Esophagus mucosa (tissue), 1 donor: ENCODE measurements at places on chromosomes 7 and 10. TPM values are rescaled to one million over a fixed set of nuclear protein-coding genes. Genes with fewer than 3 reads are reported as not detected.
A peak's percentile ranks its signal among the peaks of the same experiment; 100 is the strongest.

The CPN1 gene
- total RNA-seq: not detected

The VAX1 gene
- total RNA-seq: 0.12 TPM

The TAS2R3 gene
- total RNA-seq: 0.96 TPM

The SFRP5 gene
- total RNA-seq: not detected

The HIPK2 gene
- total RNA-seq: 39.5 TPM

The HUS1 gene
- total RNA-seq: 20.0 TPM

The INHBA gene
- 0.84 TPM for total RNA-seq

GRCh38 chr7:1651891-1652290, 18.2 kb upstream of the ELFN1 start:
- ATAC-seq: no peak

GRCh38 chr10:12042409-12042796, 206 bp downstream of the UPF2 start:
- peak; percentile 18 for ATAC-seq

- no peak for ATAC-seq
Measured at GRCh38 chr10:86342111-86342863, 24.3 kb downstream of the GRID1 start.

- no peak for ATAC-seq
Measured at GRCh38 chr7:90879924-90880323, 283.8 kb downstream of the CDK14 start.

- no peak for ATAC-seq
Measured at GRCh38 chr10:110914431-110914830, 4.5 kb downstream of the BBIP1 start.

- no peak for ATAC-seq
Measured at GRCh38 chr7:134720091-134720935, 59.1 kb upstream of the CALD1 start.

DNA sequence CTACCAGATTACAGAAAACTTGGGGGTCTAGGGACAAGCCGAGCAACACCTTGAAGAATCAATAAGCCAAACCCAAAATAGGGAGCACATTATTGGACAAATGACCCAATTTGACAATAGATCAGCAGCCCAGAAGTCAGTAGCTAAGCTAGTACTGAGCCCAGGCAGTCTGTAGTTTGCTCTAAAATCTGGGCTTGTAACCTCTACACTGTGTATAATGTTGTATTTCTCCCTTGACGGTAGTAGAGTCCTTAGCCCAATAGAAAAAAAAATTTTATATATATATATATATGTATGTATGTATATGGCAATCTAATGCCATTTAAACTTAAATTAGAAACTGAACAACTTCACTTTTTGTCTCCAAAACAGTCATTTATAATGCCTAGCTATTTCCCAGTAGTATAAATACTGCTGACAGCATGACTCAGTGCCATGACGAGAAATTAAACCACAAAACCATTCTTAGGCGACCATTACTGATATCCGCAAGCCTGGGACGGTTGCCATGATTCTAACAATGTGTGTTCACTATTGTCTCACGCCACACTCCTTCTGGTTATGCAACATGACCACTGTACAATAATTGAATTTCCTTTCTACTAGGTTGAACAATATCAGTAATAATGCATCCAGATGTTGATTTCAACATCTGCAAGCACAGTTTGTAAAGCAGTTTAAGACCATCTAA, 110.5 kb downstream of the IPMK start:
- peak; percentile 79 for ATAC-seq

- no peak for ATAC-seq
Measured at GRCh38 chr7:155983176-155983815, 171.0 kb upstream of the SHH start.

DNA sequence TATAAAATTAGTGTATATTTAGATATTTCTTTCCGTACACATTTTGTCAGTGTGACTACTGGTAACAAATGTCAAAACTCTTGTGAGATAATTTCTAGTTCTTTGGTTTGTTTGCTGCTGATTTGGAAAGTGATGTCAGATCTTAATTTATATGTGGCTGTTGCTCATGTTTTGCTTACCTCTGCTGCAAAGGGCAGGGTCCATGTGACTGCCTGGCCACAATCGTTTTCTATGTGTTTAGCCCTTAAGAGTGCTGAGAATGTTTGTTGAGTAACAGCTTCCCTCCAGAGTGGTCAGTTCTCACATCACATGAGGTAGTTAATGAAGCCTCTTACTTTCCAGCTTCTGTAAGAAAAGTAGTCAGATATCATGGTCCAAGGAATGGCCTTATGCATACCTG, 4.2 kb downstream of the NRBF2 start:
- ATAC-seq: no peak

DNA sequence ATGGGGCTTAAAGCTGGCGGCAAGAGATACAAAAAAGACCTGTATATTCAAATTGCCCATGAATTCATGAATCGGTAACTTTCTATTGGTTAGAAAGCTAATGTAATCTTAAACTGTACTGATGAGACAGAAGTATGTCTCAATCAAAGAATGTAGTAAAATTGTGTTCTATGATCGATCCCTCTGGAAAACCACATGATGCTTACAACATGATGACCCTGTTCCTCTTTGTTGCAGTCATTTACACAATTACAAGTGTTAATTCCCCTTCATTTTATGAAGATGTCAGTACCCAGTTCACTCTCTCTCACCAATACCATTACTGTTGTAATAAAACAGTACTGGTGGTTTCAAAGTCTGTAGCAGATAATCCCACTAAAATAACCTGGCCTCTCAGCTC, 10.1 kb downstream of the KIF5B start:
- no peak for ATAC-seq

GRCh38 chr7:25820432-25821040, 331.5 kb upstream of the NFE2L3 start:
- ATAC-seq: no peak

DNA sequence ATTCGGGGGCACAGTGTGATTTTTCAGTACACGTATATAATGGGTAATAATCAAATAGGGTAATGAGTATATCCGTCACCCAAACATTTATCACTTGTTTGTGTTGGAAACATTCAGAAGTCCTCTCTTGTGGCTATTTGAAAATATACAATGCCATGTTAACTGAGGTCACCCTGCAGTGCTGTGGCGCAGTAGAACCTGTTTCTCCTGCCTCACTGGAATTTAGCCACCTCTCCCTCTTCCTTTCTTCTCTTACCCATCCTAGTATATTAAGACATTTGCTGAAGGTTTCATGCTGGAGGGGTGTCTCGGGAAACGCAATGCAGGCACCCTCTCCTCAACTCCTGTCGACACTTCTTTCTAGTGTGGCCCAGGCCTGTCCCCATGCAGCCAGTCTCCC, 425.3 kb upstream of the MKI67 start:
- no peak for ATAC-seq

- no peak for ATAC-seq
Measured at GRCh38 chr7:134865001-134865845, 85.8 kb downstream of the CALD1 start.

DNA sequence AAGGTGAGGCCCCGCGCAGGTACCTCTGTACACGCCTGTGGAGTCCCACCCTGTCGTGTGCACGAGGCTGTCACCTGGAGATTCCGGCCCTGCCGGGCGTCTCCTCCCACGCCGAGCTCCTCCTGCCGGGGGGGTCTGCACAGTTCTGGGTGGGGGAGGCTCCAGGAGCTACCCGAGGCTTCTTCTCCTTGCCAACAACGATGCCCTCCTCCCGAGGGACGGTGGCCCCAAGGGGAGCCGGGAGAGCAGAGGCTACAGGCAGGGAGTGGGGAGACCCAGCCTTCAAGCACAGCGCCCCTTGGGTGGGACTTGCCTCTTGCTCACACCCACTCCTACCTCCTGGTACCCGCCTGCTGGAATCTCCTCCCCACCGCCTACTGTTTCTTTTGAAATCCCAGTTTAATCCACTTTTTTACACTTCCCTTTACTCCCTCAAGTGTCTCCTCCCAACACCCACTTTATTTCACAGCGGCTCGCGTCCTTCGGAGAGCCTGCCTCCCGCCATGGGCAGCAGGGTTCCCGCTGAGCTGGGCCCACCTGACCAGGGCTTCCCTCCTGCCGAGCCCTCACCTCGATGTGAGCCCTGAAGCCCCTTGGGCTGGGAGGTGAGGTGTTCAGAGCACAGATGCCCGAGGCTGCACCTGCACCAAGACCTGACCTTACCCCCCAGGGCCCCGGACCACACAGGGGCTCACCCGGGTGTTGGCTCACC, 338.1 kb downstream of the DNAJB6 start:
- no peak for ATAC-seq

DNA sequence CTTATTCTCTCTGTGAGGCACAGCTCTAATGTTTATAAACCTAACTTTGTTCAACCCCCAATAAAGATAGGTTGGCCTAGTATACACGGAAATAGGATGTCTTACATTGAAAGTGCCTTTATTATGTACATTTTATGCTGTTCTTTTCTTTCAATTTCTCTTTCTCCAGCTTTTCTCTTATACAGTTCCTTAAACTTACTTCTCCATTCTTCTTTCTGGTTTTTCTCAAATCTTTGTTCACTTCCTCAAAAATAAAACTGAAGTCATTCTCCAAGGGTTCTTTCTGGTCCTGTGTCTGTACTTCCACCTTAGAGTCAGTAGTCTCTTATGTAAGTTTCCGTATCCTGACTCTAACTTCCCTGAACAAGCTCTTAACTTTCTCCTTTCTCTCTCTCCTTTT, 29.2 kb upstream of the NAMPT start:
- no peak for ATAC-seq

GRCh38 chr7:101553018-101553770, 75.9 kb downstream of the MYL10 start:
- no peak for ATAC-seq

DNA sequence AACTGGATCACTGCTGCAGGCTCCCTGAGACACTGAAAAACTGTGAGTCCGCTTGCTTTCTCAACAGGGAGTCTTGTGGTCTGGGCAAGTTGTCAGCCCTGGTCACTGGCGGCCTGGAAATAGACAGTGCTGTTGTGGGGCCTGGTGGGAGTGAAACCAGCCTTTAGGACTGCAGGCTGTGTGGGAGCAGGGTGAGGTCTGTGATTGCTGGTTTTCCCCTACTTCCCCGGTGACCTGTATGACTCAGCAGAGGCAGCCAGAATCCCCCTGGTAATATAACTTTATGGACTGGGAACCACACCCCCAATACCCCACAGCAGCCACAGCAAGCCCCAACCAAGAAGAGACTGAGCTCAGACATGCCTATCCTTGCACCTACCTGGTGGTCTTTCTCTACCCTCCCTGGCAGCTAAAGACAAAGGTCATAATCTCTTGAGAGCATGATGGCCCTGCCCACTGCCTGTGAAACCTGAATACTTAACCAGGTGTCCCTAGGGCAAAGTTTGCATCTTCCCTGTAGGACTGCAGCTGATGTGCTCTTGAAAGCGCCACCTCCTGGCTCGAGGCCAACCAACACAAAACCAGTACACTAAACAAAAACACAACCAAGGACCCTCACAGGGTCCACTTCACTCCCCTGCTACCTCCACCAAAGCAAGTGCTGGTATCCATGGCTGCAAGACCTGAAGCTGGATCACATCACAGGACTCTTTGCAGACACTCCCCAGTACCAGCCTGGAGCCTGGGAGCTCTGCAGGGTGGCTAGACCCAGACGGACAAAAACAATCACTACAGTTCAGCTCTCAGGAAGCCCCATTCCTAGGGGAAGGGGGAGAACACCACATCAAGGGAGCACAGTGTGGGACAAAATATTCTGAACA, 7.2 kb upstream of the ADAM22 start:
- no peak for ATAC-seq

- no peak for ATAC-seq
Measured at GRCh38 chr10:44831581-44831980, 79.6 kb upstream of the TMEM72 start.

GRCh38 chr10:30645340-30645827, 15.8 kb upstream of the LYZL2 start:
- no peak for ATAC-seq

- ATAC-seq: no peak
Measured at GRCh38 chr7:31778296-31778695, 91.3 kb downstream of the PPP1R17 start.

- no peak for ATAC-seq
Measured at GRCh38 chr7:20013536-20013935, 203.6 kb downstream of the MACC1 start.

DNA sequence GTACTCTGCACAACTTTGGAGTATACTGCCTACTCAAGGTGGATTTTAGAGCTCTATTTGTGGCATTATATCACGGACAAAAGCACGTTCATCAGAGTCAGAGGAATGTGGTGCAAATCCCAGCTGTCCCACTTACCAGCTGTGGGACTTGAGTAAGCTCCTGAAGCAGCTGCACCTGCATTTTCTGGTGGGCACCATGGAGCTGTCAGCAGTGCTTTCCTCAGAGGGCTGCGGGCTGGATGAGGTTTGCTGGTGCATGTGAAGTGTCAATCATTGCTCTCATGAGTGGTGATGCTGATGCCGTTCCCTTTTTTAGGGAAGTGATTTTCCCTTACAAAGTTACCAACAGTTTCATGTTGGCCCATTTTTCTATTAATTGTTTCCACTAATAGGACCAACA, 53.4 kb downstream of the EGFR start:
- ATAC-seq: no peak

GRCh38 chr10:88865281-88865876, 13.7 kb upstream of the ANKRD22 start:
- peak; percentile 55 for ATAC-seq

DNA sequence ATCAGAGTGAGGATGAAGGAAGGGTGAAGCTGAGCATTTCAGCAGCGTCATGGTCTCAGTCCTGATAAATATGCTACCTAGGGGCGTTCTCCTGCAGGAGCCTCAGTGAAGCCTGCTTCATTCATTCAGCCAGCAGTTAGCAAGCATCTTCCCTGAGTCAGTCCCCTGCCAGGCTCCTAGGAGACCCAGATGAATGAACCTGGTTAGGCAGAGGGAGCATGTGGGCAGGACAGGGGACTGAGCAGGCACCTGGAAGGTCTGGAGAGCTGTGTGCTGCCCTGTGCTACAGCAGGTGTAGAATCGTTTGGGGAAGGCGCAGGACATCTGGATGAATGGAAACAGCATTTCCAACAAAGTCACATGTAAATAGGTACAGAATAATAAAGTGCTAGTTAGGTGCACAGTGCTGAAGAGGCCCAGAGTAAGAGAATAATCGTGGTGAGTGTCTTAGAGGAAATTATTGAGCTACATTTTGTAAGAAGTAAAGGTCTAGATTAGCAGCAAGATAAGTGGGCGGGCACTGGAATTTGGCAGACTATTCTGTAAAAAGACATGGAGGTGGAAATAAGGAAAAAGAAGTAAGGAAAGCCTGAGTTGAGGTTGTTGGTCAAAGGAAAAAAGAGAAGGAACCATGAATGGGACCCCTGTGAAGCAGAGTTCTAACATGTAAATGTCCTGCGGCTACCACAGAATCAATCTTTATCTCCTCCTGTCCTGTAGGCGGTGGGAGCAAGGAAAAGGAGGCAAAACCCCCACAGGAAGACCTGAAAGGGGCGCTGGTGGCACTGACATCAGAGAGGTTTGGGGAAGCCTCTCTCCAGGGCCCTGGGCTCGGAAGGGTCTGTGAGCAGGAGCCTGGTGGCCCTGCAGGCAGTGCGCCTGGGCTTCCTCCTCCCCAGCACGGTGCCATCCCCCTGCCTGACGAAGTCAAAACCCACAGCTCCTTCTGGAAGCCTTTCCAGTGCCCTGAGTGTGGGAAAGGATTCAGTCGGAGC, 12.0 kb downstream of the ZSCAN25 start:
- no peak for ATAC-seq
